Inflammatory macrophage (primary cell): ENCODE measurements at places on chromosomes 13 and 19.

DNA sequence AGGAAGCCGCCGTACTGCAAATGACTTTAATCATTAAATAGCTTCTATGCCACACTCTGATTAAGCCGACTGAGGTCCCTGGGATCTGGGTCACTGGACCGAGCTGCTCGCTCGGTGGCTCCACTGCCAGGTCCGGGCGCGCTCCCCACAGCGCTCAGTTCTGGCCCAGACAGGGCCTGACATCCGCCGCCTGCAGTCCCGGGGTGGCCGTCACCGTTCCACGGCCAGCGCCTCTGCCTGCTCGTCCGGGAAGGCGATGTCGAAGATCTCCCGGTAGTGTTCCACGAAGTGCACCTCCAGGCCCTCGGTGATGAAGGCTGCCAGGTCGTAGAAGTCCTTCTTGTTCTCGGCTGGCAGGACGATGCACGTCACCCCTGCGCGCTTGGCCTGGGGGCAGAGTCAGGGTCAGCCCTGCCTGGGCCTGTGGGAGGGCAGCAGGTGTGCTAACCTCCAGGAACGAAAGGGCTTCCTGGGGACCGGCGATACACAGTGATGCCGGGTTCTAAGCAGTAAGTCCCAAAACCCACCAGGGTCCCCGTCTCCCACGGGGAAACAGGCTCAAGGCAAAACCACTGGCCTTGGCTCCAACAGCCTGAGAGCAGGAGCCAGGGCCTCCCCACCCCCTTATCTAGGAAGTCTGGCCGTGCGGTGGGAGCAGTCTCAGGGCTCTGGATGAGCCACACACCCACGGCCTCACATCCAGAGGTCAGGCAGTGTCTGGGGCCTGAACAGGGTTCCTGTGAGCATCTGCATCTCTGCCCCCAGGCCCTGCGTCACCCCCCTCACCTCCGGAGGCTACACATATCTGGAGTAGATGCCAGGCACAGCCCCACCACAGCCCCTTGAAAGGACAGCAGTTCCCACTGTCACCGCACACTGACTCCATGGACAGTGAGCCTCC is 2.0 kb downstream of the RPL36 start:
- no peak for DNase-seq

DNA sequence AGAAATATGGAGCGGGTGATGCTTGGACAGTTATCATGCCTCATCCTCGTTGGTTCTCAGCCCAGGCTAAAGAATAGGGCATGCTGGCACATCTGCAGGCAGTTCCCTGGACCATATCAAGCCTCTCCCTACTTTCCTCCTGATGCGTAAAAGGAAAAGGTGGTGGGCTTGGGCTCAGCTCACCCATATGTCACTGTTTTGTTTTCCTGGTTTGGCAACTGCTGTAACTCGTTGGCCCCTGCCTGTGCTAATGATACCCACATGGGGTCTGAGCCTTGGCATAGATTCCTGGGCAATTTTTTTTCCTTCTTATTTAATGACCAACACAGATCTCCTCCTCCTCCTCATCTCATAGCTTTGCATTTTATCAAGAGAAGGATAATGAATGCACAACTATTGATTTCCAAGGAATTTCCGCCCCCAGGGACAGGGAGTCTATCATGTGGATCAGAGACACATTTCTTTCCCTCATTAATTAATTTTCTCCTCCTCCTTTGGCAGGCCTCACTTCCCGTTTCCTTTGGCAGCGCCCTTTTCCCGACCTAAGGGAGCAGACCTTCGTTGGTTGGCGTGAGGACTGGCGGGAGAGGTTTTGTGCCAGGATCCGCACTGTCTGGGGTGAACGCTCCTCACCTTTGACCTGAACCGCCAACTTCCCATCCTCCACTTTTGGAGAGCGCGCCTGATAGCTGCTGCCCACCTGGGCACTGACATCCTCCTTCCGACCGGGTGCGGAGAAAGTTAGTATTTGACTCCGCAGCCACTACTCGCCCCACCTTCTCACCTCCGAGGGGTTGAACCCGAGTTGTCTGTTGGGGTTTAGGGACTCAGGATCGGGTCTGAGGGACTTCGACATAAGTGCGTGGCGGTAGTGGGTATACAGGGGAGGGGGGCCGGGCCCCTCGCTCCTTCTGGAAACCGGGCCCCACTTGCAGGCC is 3.4 kb upstream of the POU4F1 start:
- no peak for DNase-seq

DNA sequence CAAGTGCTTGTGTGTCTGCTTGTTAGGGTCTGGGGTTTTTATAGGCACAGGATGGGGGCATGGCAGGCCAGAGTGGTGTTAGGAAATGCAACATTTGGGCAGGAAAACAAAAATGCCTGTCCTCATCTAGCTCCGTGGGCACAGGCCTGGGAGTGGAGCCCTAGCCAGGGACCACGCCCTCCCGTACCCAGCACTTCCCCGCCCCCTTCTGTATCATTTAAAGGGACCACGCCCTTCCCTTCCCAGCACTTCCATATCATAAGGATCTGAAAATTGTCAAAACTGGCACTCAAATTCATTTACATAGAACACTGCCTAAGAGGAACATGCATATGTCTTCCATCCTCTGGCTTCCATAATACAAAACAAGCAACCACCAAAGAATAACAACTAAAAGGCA is 185.8 kb downstream of the B3GLCT start:
- no peak for DNase-seq

DNA sequence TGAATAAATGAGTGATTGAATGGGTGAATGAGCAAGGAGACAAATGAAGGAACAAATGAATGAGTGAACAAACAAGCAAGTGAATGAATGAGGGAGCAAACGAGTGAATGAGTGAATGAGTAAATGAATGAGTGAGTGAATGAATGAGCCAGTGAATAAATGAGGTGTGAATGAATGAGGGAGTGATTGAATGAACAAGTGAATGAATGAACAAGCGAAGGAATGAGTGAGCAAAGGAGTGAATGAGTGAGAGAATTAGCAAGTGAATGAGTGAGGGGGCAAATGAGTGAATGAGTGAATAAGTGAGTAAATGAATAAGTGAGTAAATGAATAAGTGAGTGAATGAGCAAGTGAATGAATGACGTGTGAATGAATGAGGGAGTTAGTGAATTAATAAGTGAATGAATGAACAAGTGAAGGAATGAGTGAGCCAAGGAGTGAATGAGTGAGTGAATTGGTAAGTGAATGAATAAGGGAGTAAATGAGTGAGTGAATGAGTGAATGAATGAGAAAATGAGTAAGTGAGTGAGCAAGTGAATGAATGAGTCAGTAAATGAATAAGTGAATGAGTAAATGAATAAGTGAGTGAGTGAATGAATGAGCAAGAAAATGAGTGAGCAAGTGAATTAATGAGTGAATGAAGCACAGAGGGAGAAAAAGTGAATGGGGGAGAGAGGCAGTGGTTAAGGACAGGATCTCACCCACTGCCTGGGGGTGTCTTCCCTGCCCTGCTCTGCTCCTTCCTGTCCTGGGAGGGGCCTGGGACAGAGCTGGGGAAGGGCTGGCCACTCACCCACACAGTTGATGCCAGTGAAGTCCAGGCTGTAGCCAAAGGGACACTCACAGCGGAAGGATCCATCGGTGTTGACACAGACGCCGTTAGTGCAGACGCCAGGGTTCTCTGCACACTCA is 36.4 kb downstream of the CCL25 start:
- no peak for DNase-seq

GRCh38 chr13:113086031-113086750 is 19.4 kb upstream of the F7 start:
- DNase-seq = no peak

GRCh38 chr13:98310485-98311199 is 133.6 kb upstream of the RNF113B start:
- DNase-seq = no peak

GRCh38 chr19:52659013-52659412 is 20.9 kb upstream of the ZNF83 start:
- no peak for DNase-seq

DNA sequence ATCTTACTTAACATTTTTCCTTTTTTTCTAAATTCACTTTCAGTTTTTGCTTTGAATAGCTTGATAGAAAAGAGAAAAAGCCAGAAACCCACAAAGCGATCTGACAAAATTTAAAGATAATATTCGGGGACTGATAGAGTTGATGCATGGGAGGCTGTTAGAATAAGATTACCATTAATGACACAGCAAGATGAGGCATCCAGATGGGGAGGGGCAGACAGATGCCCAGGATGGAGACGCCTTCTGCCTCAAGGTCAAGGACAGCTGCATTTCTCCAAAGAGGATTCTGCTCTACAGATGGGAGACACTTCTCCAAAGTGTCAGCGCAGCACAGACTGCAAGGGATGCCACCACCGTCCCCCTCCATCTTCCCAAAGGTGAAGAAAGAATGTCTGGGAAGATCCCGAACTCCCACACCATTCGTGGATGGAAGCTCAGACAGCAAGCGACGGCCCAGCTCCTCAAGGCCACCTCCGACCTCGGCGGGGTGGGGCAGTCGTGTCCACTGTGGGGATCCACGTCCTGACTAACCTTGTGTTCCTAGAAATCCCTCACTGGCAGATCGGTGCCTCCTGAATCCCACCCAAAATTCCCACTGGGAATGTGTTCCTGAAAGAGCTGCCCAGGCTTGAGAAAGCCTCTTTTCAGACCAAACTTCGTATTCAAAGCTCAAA is 32.9 kb downstream of the NAXD start:
- DNase-seq = no peak

- peak; percentile 22 for DNase-seq
These were observed 2.9 kb downstream of the HIF3A start for GRCh38 chr19:46299695-46300094.

GRCh38 chr19:13026462-13027370 is 31.4 kb downstream of the NFIX start:
- DNase-seq = no peak

- no peak for DNase-seq
These were observed 1.5 kb downstream of the SIN3B start for GRCh38 chr19:16830679-16831078.

GRCh38 chr13:106291006-106291405 is 244.5 kb downstream of the EFNB2 start:
- DNase-seq = no peak

DNA sequence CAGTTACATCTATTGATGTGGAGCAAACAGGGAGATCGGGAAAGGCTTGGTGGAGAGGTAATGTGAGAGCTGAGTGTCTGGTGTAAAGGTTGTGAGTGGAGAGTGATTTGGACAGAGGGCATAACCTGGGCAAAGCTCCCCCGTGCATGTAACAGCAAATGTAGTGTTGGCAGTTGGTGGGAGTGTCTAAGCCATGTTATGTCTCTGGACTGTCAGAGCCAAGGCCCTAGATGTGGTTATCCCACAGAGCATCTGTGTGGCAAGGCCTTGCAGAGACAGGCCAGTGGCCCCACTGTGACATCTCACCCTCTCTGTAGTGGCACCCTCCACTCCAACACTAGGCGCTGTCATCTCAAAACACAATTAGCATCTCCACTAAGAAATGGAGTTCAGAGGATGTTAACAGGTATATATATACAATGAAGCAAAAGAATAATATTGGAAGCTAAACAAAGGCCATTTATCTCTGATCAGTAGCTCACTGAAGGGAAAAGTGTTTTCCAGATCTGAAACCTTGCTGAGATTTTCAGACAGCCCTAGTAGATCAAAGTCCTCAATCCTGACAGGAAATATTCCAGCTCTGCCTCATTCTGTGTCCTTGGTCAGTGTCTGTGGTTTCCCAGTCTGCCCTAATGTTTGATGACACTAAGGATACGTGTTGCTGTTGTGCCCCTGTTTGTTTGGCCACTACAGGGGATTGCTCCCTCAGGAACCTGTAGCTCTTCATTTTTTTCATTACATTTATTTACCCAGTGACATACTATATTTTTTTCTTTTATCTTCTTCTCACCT is 20.2 kb downstream of the POLR1D start:
- DNase-seq = no peak

GRCh38 chr13:76795701-76796695 is 90.2 kb downstream of the KCTD12 start:
- no peak for DNase-seq

GRCh38 chr19:39321117-39321831 is 611 bp upstream of the LRFN1 start:
- DNase-seq = no peak
